Dermis lymphatic vessel endothelial cell (primary cell): ENCODE measurements at places on chromosomes 6 and 20. TPM values are rescaled to one million over a fixed set of nuclear protein-coding genes. Genes with fewer than 3 reads are reported as not detected.

The C20orf204 gene
- total RNA-seq: 3.3 and 5.8 TPM in 2 replicates

The GINM1 gene
- total RNA-seq: 50.7 and 51.0 TPM in 2 replicates

The SYCP2 gene
- 3.1 TPM in 2 replicates for total RNA-seq

The HCK gene
- under 0.01 TPM in 1 of 2 replicates, not detected in the other for total RNA-seq

The SGK2 gene
- total RNA-seq: 0.09 and 0.43 TPM in 2 replicates

The CPNE1 gene
- 83.7 and 123 TPM in 2 replicates for total RNA-seq

The ZC2HC1B gene
- total RNA-seq: not detected in 2 replicates

The PBOV1 gene
- total RNA-seq: not detected in 2 replicates

The VSX1 gene
- total RNA-seq: not detected in 2 replicates

The TULP1 gene
- total RNA-seq: not detected in 2 replicates

The SSTR4 gene
- not detected in 2 replicates for total RNA-seq

The RALGAPA2 gene
- 33.6 and 34.5 TPM in 2 replicates for total RNA-seq

The CFAP206 gene
- total RNA-seq: under 0.01 and 0.26 TPM in 2 replicates

The ATP6V1G2 gene
- total RNA-seq: 0.11 and 0.17 TPM in 2 replicates

The NOTCH4 gene
- total RNA-seq: 10.6 and 18.9 TPM in 2 replicates

The FBXO30 gene
- total RNA-seq: 10.4 and 17.5 TPM in 2 replicates

The MAS1 gene
- not detected in 2 replicates for total RNA-seq

The C6orf47 gene
- 22.6 and 24.2 TPM in 2 replicates for total RNA-seq

The PRSS16 gene
- 0.09 TPM in 1 of 2 replicates, not detected in the other for total RNA-seq

The FAM83B gene
- total RNA-seq: not detected in 2 replicates

The SLC35F1 gene
- under 0.01 TPM in 1 of 2 replicates, not detected in the other for total RNA-seq

The GCNT2 gene
- 55.2 and 87.2 TPM in 2 replicates for total RNA-seq

The ADGRF4 gene
- not detected in 2 replicates for total RNA-seq

The SCAND1 gene
- 48.0 and 62.0 TPM in 2 replicates for total RNA-seq

The SLC22A16 gene
- total RNA-seq: under 0.01 TPM in 1 of 2 replicates, not detected in the other

The UBE3D gene
- total RNA-seq: 2.1 and 3.8 TPM in 2 replicates

The POPDC3 gene
- total RNA-seq: 0.26 and 0.33 TPM in 2 replicates

The SLC9A8 gene
- 6.3 and 8.6 TPM in 2 replicates for total RNA-seq

The CLIC1 gene
- total RNA-seq: 545 and 566 TPM in 2 replicates

The OR12D1 gene
- total RNA-seq: not detected in 2 replicates

The NINL gene
- total RNA-seq: 23.1 and 29.6 TPM in 2 replicates

The REM1 gene
- total RNA-seq: 0.11 TPM in 1 of 2 replicates, not detected in the other
